ENCODE measurements at places on chromosomes 5 and 9. TPM values are rescaled to one million over a fixed set of nuclear protein-coding genes. Genes with fewer than 3 reads are reported as not detected.

Gene FASTKD3
- 4.5 TPM for total RNA-seq

Gene WHRN
- total RNA-seq: 9.7 TPM

Gene SNCAIP
- 36.3 TPM for total RNA-seq

Gene PCDHB16
- total RNA-seq: 4.0 TPM

Gene COL27A1
- 10.2 TPM for total RNA-seq

Gene CCDC69
- total RNA-seq: 263 TPM

Gene FOXD4
- not detected for total RNA-seq
